HCT116 (cell line): ENCODE measurements at places on chromosomes 5 and 9. TPM values are rescaled to one million over a fixed set of nuclear protein-coding genes. Genes with fewer than 3 reads are reported as not detected.

RNF183 gene
- 0.12 TPM for total RNA-seq

DNA sequence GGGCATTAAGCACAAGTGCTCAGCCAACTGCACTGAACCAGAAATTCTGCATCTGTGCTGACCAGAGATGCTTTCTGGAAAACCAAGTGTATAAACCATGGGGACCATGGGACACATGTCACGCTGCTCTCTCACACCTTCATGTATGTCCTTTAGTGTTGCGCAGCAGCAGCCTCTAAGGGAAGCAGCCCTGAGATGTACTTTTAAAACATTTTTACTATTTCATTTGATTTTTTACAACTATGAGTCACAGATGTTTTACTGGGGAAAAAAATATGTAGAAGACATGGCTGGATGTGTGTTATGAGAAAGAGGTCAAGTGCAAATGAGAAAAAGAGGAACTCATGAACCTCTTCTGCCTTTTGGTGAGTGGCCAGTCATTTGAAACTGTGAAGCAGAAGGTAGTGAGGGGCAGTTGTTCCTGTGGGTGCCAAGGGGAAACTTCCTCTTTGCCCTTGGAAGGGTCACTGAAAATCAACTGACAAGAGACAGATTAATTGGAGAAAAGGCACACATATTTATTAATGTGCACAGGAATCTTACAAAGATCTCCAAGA is 31.4 kb upstream of the SYK start:
- no peak for DNase-seq

DNA sequence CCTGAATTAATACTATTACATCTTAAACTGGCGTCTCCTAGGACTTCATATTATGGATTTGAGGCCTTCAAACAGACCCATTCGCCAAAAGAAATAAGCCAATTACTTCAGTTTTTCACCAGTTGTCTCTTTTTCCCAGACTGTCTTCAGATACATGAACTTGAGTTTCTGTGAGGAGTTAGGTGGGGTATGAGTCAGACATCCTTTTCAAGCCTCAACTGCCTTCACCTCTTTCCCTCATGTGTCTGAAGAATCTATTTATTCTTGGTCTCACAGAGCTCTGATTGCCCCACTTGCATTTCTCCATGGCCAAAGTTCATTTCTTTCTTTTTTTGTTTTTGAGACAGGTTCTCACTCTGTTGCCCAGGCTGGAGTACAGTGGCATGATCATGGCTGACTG is 12.5 kb downstream of the WNT8A start:
- DNase-seq: no peak

GRCh38 chr5:119395080-119395836 is 39.4 kb downstream of the TNFAIP8 start:
- DNase-seq: no peak

DNA sequence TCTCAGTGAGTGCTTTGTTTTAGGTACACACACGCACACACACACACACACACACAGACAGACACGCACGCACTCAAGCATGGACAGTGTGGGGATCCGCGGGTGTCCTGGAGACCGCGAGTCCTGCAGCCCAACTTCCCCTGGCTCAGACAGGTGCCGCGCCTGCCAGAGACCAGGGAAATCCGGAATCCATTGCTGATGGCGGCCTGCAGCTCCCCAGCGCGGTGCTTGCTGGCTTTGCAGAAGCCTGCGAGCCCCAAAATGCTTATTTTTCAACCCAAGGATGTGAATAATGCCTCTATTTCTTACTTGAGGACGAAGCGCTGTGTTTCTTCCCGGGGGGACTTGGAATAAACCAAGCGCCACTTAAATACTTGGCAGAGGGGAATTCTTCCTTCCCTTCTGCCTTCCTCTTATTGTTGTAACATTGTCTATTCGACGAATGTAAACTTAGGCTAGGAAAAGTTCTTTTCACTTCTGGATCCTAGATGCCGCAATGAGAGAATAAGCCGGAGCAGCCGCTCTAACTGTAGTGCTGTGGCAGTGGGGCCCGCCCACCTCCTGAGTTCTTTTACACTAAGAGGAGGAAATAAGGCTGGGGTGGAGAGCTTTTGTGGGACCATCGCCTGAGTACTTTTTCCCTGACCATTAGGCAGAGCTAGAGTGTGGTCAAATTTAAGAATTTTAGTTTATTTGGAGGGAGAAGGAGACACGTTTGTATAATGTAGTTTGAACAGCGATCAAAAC is 802 bp downstream of the ITGA2 start:
- peak; percentile 18 for DNase-seq

GRCh38 chr9:10032166-10032565 is 580.6 kb downstream of the PTPRD start:
- DNase-seq: no peak

GRCh38 chr9:99107421-99107820 is 2.5 kb downstream of the TGFBR1 start:
- DNase-seq: no peak
